ENCODE measurements at places on chromosomes 5 and 9.
A peak's percentile ranks its signal among the peaks of the same experiment; 100 is the strongest.

DNA sequence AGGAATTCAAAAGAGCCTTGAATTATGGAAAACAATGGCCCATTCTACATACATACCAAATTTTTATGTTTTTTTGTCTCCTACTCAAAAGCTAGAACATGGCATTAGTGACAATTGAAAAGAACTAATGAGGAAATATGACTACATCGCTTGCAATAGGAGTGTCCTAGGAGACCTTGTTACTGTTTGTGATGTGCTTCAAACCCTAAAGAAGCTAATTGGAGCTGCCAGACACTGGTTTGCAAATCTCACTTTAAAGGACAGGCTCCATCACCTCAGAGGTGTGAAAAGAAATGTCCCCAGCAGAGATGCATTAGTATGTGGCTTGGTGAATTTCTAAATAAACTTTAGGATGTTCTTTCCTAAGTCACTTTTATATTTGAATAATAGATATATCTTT lies 354.2 kb upstream of the EFNA5 start:
- no peak overlapping the region for H3K4me3 ChIP-seq
- no peaks in the 10 kb centered on the region for H3K4me1 ChIP-seq
- no peak overlapping the region for H3K27ac ChIP-seq
- no peak for DNase-seq

DNA sequence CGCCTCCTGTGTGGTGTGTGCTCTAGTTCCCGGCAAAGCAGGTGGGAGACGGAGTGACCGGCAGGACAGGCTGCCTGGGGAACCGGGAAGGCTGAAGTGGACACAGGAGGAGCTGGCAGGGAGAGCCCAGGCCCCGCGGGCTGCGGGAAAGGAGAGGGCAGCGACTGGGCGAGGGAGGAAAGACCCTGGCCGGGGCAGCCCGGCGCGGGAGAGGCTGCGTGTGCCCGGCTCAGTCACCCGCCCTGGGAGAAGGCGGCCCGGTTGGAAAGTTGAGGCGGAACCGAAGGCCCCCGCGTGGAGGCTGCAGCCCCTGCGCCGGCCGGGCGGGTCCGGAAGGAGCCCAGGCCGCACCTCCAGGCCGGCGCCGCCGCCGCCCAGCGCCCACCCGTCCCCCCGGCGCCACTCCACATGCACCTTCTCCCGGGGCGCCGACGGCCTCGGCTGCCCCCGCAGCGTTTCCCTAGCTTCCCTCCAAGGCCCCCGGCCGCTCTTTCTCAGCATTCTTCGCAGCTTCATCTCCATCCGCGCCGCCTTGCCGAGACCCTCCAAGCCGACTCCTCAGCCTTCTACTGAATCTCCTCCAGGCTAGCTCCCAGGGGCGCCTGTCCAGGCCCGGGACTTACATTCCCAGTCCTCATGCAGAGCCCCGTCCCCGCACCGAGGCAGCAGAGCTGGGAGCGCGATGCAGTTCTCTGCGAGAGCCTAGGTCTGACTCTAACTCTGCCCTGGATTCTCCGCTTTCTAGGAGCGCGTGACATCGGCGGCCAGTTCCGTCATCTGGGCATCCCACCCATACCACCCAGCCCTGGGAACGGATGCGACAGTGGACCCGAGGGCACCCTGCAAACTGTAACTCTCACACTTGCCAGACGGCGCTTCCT lies 152.0 kb downstream of the ERCC6L2 start:
- no peaks in the 10 kb centered on the region for H3K36me3 ChIP-seq
- H3K27ac ChIP-seq, result no peak overlapping the region
- no peaks in the 10 kb centered on the region for H3K4me1 ChIP-seq
- H3K4me3 ChIP-seq, result no peak overlapping the region
- no peak for DNase-seq

GRCh38 chr5:34488984-34489383 lies 167.1 kb upstream of the RAI14 start:
- no peak overlapping the region for H3K4me3 ChIP-seq
- DNase-seq, result no peak
- H3K4me1 ChIP-seq, result peaks cover 4% of the 10 kb centered on the region
- no peaks in the 10 kb centered on the region for H3K36me3 ChIP-seq
- H3K27me3 ChIP-seq, result no peaks in the 10 kb centered on the region

GRCh38 chr5:117414926-117415325 lies 840.3 kb upstream of the SEMA6A start:
- H3K4me1 ChIP-seq, result no peaks in the 10 kb centered on the region
- H3K4me3 ChIP-seq, result no peak overlapping the region
- H3K27me3 ChIP-seq, result no peaks in the 10 kb centered on the region
- no peaks in the 10 kb centered on the region for H3K36me3 ChIP-seq
- H3K27ac ChIP-seq, result no peak overlapping the region
- DNase-seq, result no peak

DNA sequence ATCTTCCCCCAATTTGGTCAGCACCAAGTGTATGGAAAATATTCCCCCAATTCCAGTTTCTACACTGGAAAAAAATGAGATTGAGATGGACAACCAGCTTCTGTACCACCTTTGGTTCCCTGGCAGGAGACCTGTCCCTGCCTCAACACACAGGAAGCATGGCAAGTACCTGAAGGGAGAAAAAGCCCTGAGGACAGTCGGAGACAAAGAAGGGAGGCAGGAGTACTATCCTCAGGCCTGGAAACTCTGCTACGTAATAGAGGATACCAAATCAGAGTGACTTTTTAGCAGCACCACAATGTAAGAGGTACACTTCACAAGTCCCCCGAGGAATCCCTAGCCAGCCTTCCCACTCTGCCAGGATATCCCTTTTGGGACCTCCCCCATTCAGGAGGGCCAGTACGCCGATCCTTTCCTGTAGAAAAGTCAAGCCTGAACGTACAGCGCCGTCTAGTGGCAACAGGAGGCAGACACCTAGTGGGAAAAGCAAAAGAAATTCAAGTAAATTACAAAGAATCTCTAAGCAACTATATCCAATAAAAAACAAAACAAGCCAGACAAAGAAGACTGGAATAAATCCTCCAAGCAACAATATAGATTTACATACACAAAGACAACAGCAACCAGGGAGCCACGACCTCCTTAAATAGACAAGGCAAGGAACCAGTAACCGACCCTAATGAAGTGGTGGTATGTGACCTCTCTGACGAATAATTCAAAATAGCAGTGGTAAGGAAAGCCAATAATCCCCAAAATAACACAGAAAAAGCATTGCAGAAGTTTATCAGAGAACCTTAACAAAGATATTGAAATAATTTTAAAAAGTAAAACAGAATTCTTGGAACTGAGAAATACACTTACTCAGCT lies 63.3 kb upstream of the SLCO6A1 start:
- peak; percentile 72 for DNase-seq
- no peaks in the 10 kb centered on the region for H3K27me3 ChIP-seq
- H3K36me3 ChIP-seq, result no peaks in the 10 kb centered on the region

- peak; percentile 48 for DNase-seq
- H3K27me3 ChIP-seq, result no peaks in the 10 kb centered on the region
- H3K27ac ChIP-seq, result no peak overlapping the region
These were observed 109.1 kb downstream of the CDH10 start for GRCh38 chr5:24535646-24536045.

- no peak overlapping the region for H3K4me3 ChIP-seq
- H3K4me1 ChIP-seq, result no peaks in the 10 kb centered on the region
- peaks cover 16% of the 10 kb centered on the region for H3K36me3 ChIP-seq
- H3K27ac ChIP-seq, result no peak overlapping the region
- no peak for DNase-seq
- no peaks in the 10 kb centered on the region for H3K27me3 ChIP-seq
These were observed 54.2 kb downstream of the PRELID2 start for GRCh38 chr5:145780982-145781381.

GRCh38 chr5:77310494-77311213 lies 100.2 kb downstream of the PDE8B start:
- no peak for DNase-seq
- H3K4me1 ChIP-seq, result no peaks in the 10 kb centered on the region
- H3K27me3 ChIP-seq, result no peaks in the 10 kb centered on the region

DNA sequence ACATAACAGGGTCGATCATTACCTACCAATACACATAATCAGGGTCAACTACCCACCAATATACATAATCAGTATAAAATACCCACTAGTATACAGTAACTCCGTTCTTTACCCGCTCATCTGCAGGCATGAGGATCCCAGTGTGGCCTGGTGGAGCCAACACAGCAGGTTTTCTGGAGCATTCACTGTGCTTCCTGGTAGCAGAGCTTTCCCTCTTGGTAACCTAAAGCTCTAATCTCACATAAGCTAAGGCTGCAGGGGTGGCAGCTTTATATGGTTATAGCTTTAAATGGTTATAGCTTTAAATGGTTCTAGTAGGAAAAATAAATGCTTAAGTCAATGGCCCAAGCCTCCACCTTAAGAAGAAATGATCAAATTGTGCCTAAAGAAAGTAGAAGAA lies 11.9 kb downstream of the LCN1 start:
- H3K4me3 ChIP-seq, result no peak overlapping the region
- no peaks in the 10 kb centered on the region for H3K4me1 ChIP-seq
- H3K36me3 ChIP-seq, result no peaks in the 10 kb centered on the region
- DNase-seq, result peak; percentile 18

GRCh38 chr5:135245521-135246499 lies 153.2 kb downstream of the MACROH2A1 start:
- no peak overlapping the region for H3K4me3 ChIP-seq
- H3K27ac ChIP-seq, result no peak overlapping the region
- H3K27me3 ChIP-seq, result no peaks in the 10 kb centered on the region
- peaks cover 17% of the 10 kb centered on the region for H3K4me1 ChIP-seq

GRCh38 chr5:149264439-149265067 lies 7.1 kb upstream of the AFAP1L1 start:
- no peak overlapping the region for H3K27ac ChIP-seq
- no peaks in the 10 kb centered on the region for H3K4me1 ChIP-seq
- peaks cover 48% of the 10 kb centered on the region for H3K27me3 ChIP-seq
- DNase-seq, result no peak
- H3K4me3 ChIP-seq, result no peak overlapping the region
- H3K36me3 ChIP-seq, result no peaks in the 10 kb centered on the region

GRCh38 chr9:23412458-23412857 lies 413.6 kb downstream of the ELAVL2 start:
- no peaks in the 10 kb centered on the region for H3K4me1 ChIP-seq
- no peak for DNase-seq
- no peaks in the 10 kb centered on the region for H3K27me3 ChIP-seq
- H3K27ac ChIP-seq, result no peak overlapping the region
- no peaks in the 10 kb centered on the region for H3K36me3 ChIP-seq
- no peak overlapping the region for H3K4me3 ChIP-seq

- H3K27me3 ChIP-seq, result no peaks in the 10 kb centered on the region
- H3K4me3 ChIP-seq, result no peak overlapping the region
- H3K27ac ChIP-seq, result no peak overlapping the region
- no peak for DNase-seq
- no peaks in the 10 kb centered on the region for H3K4me1 ChIP-seq
- peaks cover 20% of the 10 kb centered on the region for H3K36me3 ChIP-seq
These were observed 13.0 kb downstream of the LMAN2 start for GRCh38 chr5:177338251-177339106.

DNA sequence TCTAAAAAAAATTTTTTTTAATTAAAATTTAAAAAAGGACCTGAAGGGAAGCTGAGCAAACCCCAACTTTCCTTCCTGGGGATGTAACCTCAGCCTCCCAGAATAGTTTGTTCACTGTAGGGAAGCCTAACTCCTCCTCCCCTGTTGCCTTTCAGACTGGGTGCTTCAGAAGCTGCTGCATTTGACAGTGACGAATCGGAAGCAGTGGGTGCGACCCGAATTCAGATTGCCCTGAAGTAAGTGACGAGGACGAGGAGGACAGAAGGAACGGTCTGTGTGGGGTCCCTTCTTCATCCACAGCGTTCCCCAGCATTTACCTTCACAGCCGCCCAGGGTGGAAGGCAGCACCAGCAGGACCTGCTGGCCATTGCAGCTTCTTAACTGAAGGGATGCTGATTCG lies 57.7 kb upstream of the RARS1 start:
- no peaks in the 10 kb centered on the region for H3K27me3 ChIP-seq
- no peak overlapping the region for H3K27ac ChIP-seq
- no peak for DNase-seq
- H3K36me3 ChIP-seq, result no peaks in the 10 kb centered on the region
- H3K4me1 ChIP-seq, result peaks cover 17% of the 10 kb centered on the region

DNA sequence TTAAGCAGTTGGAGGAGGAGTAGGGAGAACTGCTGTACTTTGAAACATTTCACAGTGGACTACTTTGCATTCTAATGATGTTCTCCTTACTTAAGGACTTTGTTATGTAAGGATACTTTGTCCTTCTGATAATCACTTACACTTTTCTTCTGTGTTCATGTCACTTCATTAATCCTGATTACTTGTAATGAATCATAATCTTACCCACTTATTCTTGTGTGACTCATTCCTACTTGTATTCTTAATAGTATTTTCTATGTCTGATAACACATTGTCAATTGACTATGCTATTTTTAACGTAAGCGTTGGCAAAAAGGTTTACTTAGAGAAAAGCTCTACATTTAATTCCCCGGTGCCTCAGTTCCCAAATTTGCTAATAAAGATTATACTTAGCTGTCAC lies 63.8 kb downstream of the GHR start:
- DNase-seq, result no peak
- no peaks in the 10 kb centered on the region for H3K4me1 ChIP-seq
- H3K36me3 ChIP-seq, result no peaks in the 10 kb centered on the region
- peaks cover 3% of the 10 kb centered on the region for H3K27me3 ChIP-seq
- H3K27ac ChIP-seq, result no peak overlapping the region

- no peak overlapping the region for H3K27ac ChIP-seq
- peaks cover 32% of the 10 kb centered on the region for H3K27me3 ChIP-seq
- H3K4me1 ChIP-seq, result no peaks in the 10 kb centered on the region
- no peaks in the 10 kb centered on the region for H3K36me3 ChIP-seq
- no peak for DNase-seq
These were observed 6.0 kb upstream of the ESM1 start for GRCh38 chr5:54991416-54991815.

GRCh38 chr9:100213730-100214477 lies 114.9 kb downstream of the INVS start:
- H3K4me1 ChIP-seq, result no peaks in the 10 kb centered on the region
- no peak for DNase-seq
- H3K27me3 ChIP-seq, result no peaks in the 10 kb centered on the region
- H3K27ac ChIP-seq, result no peak overlapping the region

DNA sequence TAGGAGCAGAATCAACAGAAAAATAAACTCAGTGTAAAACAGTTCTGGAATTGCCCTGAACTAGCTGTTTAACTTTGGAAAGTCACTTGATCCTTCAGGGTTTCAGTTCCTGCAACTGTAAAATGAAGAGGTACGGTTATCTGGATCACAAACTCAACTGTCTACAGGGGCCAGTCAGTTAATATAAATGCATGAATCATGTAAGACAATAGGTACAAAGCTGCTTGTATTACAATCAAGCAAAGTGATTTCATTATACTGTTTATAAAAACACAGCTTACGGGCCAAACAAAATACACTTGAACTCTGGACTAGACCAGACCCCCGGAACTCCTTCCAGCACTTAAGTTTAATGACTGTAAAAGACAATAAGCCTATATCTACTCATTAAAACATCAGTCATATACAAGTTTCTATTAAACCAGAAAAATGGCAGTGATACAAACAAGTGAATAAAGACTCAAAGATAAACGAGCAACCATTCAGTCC lies 73.0 kb downstream of the MRPS27 start:
- no peak overlapping the region for H3K4me3 ChIP-seq
- no peaks in the 10 kb centered on the region for H3K36me3 ChIP-seq
- H3K4me1 ChIP-seq, result peaks cover 62% of the 10 kb centered on the region
- H3K27ac ChIP-seq, result peak overlapping the region; percentile 11
- DNase-seq, result no peak
